ENCODE measurements at places on chromosomes 12 and 14.

GRCh38 chr12:41663598-41664265 lies 475.6 kb downstream of the PDZRN4 start:
- peak; percentile 61 for DNase-seq

DNA sequence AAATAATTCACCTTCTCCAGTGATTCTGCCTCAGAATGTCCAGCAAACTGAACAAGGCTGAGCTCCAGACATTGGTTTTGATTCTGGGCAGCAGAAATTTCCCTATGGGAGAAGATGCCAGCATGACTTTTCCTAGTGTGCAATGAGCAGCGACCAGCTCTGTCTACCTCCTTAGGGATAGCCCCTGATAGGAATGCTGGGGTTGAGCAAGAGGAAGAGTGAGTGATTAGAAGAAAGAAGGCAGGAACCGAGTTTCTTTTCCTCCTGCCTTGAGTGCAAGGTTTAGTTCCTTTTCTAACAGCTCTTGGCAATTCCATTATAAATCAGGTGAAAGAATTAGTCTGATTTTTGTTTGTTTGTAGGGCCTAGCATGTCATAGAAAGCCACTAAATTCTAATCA lies 379.0 kb downstream of the DAD1 start:
- DNase-seq = no peak

DNA sequence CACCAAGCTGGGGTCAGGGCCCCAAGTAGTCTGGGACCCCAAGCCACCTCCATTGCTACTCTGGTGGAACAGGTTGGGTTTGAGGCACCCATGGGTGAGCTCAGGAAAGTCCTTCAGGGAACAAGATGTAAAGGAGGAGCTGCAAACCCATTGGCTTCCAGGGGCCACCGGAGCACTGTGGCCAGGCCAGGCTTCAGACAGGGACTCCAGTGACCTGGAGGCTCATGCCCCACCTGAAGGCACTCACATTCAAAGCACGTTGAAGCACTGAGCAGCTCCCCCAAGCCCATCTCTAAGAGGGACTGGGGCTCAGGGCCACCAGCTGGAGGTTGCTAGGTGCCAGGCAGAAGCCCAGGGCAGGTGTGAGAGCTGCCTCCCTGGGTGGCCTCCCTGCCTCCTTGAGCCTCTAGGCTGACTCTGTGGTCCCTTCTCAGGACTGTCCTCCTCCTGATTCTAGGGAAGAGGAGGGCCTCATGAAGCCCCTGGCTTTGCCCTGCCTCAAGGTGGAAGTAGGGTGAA lies 49.1 kb downstream of the FAM222A start:
- DNase-seq = no peak

GRCh38 chr12:92573104-92573503 lies 129.7 kb upstream of the PLEKHG7 start:
- DNase-seq = no peak

DNA sequence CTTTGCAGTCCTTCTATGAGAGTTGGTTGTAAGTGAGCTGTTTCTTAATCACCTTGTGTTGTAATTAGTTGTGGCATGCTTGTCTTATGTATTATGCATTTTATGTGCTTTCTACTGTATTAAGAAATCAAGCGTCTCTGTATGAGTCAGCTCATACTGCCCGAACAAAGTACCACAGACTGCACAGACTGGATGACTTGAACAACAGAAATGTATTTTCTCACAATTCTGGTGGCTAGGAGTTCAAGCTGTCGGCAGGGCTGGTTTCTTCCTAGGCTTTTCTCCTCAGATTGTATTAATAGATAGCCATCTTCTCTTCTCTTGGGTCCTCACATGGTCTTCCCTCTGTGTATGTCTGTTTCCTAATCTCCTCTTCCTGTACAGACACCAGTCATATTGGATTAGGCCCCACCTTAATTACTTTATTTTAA lies 77.7 kb downstream of the FLRT2 start:
- DNase-seq = no peak

DNA sequence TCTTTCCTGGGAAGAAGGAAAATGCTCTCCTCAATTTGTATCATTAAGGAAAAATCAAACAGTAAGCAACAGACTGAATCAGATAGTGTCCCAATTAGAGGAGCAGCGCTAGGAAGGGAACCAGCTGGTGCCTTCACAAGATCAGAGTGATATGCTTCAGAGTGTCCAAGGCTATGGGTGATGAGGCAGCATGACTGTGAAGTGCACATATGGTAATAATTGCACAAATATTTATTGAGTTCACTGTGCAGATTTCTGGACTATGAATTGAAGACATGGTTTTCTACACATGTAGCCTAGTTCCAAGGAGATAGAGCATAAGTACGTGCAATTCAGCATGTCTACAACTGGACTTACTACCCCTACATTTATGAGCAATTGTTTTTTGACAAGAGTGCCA lies 78.8 kb upstream of the EVL start:
- DNase-seq = no peak

- DNase-seq = no peak
Observed at GRCh38 chr12:105983622-105984320, 155.0 kb downstream of the NUAK1 start.

DNA sequence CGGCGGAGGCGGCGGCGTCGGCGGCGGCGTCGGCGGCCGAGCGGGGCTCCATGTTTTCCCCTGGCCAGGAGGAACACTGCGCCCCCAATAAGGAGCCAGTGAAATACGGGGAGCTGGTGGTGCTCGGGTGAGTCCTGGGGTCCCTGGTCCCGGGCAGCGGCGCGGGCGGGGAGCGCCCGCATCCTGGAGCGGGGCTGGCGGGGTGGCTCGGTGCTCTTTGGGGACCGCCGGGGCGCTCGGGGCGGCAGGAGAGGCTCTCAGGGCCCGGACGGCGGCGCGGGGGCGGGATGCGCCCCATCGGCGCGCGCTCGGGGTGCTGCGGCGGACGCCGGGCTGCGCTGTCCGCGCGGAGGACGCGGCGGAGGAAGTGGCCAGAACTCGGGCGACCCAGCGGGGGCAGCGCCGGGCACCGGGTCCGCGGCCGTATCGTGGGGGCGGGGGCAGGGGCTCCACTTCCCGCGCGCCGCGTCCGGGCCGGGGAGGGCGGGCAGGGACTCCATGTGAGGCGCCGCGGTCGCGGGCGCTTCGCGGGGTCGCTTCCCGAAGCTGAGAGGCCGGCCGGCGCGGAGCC lies 485 bp downstream of the PELI2 start:
- peak; percentile 6 for DNase-seq
